ENCODE measurements at places on chromosomes 12 and 14.

- DNase-seq: no peak
Measured at GRCh38 chr14:53872681-53873089, 83.9 kb downstream of the BMP4 start.

- DNase-seq: no peak
Measured at GRCh38 chr12:121831571-121832245, 27.0 kb downstream of the HPD start.

- no peak for DNase-seq
Measured at GRCh38 chr12:44295958-44296623, 460.2 kb downstream of the TMEM117 start.

DNA sequence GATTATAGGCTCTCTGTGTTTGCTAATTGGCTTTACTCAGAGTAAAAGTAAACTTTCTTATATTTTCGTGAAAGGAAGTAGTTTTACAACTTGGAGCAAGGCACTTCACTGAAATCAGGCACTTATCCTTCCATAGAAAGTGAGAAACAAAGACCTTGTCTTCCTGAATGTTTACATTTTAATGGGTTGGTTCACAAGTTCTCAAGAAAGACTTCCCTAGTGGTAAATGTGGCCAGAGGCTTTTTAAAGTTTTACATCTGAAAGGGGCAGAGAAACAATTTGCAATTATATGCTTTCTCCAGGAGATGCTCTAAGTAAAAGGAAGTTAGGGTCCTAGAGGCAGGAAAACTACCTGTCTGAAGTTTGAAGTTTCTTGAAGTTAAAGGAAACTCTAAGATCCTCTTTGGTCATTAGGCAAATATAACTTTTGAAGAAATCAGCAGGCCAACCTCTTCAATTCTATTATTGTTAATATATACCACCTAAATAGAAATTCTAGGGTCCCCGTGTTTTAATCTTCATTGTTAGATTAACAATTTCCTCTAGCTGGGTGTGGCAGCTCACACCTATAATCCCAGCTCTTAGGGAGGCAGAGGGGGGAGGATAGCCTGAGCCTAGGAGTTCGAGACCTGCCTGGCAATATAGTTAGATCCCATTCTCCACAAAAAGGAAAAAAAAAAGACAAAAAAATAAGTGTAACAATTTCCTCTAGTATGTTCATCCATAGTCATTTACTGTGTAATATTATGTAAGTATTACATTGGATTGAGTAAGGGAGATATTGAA lies 644.9 kb upstream of the FOXG1 start:
- no peak for DNase-seq

DNA sequence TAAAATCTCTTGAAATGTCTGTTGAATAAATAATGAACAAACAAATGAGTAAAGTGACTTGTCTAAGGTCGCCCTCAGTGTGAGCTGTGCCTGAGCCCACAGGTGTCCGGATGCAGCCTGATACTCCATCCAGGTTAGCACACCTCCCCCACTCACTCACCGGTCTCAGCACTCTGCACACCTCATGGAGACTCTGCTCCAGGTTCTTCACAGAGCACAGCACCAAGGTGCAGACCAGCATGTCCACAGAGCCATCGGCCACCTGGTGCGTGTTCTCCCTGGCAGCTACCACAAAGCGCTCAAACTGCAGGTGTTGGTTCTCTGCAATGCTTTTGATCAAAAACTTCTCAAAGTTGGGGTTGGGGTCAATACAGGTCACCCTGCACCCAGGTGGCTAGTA lies 4.1 kb upstream of the KRT7 start:
- DNase-seq: no peak

- no peak for DNase-seq
Measured at GRCh38 chr14:69945912-69946311, 66.7 kb downstream of the SMOC1 start.

- DNase-seq: no peak
Measured at GRCh38 chr12:99131751-99132199, 486.7 kb downstream of the APAF1 start.

DNA sequence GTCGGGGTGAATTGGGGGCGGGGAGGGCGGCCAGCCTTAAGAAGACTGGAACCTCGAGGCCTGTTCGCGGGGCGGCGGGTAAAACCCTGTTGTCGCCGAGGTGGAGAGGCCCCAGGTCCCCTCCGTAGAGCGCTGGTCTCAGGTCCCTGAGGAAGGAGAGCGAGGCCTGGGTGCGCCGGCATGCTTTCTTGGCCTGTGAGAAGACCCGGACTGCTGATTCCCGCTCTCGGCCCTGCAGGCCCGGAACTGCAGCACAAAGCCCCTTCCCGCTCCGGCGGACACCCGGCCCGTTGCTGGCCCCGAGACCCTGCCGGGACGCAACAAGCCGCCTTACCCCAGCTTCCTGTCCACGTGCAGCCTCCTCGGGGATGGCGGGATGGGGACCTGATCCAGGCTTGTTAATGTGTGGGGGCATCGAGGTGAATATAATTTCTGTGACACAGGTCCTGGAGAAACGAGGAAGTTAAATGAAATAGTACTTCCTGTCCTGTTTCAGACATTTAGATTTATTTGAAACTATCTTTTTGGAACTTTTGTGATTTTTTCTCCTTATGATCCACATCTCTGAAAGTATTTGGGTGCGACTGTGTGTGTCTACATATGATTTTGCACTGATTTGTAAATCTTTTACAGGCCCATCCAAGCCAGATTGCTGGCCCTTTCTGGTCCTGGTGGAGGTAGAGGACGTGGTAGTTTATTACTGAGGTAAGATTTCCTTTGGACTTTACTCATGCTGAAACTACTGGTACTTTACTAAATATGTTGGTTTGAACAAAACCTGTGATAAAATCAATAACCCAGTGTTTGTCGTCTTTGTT lies 600 bp downstream of the PNN start:
- DNase-seq: no peak

DNA sequence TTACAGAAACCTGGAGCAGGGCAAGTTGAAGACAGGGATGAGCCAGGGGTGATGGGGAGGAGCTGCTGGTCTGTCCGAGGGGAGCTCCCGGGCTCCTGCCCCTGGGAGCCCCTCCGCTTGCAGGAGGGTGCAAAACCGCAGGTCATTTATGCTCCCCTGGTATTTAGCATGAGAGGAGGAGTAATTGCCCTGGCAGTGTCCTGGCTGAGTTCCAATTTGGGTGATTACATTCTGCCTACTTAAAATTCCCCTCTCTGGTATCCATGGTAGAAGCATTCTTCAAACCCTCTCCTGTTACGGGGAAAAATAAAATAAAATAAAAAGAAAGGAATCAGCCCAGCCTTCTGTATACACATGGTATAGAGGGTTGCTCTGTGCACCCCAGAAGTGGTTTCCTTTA lies 61.7 kb upstream of the VRK1 start:
- DNase-seq: no peak

- peak; percentile 40 for DNase-seq
Measured at GRCh38 chr14:89621009-89621421, 204.0 kb upstream of the FOXN3 start.

DNA sequence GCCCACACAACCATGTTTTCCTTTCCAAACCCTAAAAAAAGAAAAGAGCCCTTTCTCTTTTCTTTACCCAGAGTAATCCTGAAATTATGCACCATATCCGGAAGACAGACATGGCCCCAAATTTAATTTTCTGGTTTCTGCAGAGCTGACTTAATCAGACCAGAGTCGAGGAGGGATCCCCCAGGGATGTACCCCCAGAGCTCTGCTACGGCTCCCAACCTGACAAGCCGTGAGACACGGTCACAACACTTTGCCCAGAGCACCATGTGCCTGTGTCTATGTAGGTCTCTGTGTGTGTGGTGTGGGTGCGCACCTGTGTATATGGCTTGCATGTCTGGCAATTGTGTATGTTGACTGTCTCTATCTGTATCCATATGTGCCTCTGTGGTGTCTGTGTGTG lies 77.6 kb upstream of the CLMN start:
- DNase-seq: no peak

DNA sequence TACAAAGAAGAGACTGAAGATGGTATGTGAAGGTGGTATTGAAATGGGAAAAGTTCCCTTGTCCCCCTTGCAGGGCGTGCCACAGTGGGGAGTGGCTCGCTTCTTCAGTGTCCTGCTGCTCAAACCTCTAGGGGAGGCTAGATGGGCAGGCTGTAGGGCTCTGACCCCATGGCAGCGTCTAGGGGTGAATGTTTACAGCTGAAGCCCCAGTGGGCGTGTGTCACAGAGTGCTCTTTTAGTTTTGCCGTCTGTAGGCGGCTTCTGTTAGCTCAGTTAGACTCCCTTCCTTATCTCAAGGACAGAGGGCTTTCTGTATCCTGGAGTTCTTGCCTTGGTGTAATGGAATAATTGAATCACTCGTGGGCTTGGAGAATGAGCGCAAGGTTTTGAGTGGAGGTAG lies 266.2 kb downstream of the RAD51B start:
- no peak for DNase-seq

- DNase-seq: peak; percentile 17
Measured at GRCh38 chr12:12837025-12837812, 24.1 kb downstream of the DDX47 start.

GRCh38 chr12:4932576-4932975 lies 22.9 kb downstream of the KCNA1 start:
- no peak for DNase-seq

DNA sequence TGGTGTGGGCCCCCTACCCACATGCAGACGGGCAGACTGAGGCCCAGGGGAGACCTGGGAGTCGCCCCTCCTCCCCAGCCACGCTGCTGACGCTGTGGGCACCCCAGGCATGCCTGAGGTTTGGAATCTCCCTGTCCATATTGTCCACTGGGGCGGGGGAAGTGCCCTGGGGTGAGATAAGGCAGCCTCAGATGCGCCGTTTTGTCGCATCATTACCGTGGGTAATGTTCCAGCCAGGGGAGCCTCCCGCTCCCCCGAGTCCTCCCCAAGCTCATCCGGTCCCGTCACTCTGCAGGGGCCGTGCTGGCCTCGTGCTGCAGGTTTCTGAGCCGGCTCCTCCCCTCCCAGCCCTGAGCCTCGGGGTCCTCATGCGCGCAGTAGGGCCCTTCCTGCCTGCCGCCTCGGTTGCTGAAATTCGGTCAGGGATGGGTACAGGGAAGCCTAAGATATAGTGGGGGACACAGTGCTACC lies 11.4 kb downstream of the INF2 start:
- no peak for DNase-seq

- DNase-seq: no peak
Measured at GRCh38 chr12:124862768-124863415, 772 bp downstream of the SCARB1 start.

Data from activated gamma-delta T cell treated with Interleukin-2 at 50 U/mL for 16 hours (primary cell).